NCI-H1092 (cell line): ENCODE measurements at places on chromosomes 1 and 21.

DNA sequence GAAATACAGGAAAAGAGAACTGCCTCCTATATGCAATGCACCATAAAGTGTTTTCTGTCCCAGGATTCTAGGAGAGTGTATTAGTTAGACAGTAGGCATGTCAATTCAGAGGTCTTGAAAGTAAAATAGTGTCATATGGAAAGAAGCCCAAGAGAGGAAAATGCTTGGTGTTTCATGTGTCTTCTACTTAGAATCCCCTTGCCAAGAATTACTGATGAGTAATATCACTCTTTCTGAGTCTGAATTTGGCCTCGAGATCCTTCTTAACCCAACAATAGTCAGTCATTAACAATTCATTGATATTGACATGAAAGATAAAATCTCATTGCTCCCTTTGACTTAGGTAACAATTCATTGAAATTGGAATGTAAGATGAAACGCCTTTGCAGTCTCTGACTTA is 972.2 kb downstream of the TTLL7 start:
- DNase-seq = no peak

DNA sequence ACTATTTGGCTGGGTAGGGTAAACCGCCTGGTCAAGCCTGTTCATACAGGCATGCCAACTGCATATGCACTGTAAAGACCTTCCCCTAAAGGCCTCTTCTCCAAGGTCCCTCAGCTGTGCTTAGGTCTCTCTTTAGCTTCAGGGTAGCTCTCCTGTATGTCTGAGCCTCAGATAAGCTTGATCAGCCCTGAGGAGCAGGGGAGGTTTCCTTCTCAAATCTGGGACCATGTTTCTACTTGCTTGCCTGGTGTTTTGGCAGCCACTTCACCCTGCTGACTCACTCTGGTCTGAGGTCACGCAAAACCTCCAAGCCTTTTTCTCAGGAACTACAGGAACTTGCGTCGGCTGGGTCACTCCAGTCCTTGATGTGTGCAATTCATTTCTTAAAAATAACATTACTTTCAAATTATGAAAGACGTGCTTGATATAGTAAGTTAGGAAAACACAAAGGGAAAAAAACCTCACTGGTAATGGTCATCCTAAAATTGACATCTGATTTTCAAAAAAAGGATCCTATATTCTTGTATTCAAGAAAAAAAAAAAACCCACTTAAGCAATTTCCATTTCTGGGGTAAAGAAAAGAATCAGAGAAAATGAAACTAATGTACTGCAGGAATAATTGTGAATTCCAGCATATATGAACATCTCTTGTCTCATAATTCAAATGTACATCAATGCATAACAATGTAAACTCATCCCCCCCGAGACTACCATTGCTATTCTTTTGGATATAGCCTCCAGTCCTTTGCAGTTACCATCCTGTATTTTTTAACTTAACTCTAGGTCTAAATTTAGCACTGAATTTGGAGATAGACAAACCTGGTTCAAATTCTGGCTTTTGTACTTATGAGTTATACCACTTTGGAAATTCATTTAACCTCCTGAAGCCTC is 24.8 kb upstream of the RNF19B start:
- DNase-seq = no peak

DNA sequence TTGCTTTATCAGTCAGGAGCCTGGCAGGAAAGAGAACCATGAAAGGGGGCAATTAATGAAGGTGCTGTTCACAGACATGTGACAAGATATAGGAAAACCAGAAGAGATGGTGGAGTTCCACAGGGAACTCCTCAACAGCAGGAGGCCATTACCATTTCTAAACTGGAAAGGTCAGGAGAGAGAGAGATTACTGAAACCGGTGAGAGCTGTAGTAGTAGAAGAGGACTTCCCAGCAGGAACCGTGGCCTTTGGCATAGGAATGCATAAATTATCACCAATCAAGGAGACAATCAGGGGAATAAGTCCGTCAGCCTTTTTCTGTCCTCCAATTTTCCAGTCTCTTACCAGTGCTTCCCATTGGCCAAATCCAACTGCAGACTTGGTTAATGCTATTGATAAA is 23.0 kb upstream of the ABCD3 start:
- DNase-seq = no peak

- no peak for DNase-seq
Observed at GRCh38 chr1:222911866-222912265, 97.0 kb downstream of the DISP1 start.

DNA sequence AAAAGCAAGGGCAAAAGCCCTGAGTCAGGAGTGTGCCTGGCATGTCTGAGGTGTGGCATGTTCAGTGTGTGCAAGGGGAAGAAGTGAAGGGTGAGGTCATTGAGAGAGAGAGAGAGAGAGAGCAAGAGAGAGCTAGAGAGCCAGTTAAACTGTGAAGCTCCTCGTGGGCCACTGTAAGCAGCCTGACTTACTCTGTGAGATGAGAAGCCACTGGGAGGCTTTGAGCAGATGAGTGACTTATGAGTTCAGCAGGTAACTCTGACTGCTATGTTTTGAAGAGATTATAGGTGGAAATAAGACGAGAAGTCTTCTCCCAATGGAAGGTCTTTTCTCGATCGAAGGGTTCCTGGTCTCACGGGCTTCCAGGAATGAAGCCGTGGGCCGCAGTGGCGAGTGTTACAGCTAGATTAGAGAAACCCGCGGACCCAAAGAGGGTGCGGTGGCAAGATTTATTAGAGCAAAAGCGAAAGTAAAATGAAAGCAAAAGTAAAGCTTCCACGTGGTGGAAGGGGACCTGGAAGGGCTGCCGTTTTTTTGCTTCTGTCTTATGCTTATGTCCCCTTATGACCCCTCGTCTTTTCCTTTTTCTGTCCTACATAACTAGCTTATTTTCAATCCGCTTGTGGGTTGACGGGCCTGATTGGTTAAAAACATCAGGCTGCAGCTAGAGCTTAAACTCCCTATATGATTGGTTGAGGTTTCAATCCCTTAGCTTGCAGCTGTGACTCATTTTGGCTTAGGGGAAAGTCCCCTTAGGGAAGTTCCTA is 323.1 kb upstream of the FAM78B start:
- DNase-seq = no peak

- DNase-seq = no peak
Observed at GRCh38 chr1:162660574-162660973, 28.3 kb downstream of the DDR2 start.

GRCh38 chr1:21704145-21704544 is 35.0 kb upstream of the RAP1GAP start:
- DNase-seq = no peak

DNA sequence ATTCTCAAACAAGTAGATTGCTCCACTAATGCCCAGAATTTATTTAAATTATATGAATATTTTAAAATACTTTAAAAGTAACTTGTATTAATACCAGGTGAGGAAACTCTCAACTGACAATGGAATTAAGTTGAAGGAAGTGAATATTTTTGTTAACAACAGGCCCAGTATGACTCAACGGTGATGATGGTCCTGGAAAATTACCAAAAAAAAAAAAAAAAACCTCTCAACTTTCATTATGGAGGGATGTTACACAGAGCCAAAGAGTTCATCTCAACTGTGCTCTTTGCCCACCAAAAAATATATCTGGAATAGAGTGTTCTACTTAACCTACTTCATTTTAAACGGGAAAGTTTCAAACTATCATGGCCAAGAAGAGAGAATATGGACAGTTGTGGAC is 28.3 kb downstream of the CFH start:
- DNase-seq = no peak

DNA sequence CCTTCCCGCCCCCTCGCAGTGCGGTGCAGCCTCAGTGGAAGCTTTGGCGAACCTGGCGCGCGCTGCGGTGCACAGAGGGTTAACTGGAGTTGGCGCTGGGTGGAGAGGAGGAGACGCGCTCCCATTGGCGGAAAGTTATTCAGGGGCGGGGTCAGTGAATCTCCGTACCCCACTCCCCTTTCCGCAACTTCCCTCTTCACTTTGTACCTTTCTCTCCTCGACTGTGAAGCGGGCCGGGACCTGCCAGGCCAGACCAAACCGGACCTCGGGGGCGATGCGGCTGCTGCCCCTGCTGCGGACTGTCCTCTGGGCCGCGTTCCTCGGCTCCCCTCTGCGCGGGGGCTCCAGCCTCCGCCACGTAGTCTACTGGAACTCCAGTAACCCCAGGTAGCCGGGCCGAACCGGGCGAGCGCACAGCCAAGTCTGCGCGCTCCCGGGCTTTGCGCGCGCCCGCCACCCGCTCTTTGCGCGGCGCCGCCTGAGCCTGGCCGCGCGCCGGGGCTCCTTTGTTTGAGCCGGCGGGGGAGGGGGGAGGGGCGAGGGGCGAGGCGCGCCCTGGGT is at the start of gene EFNA4:
EFNA4 (plus strand) TSS at position 191 of the 561 bp plus-strand sequence; CDS start at position 275, 84 bp downstream.
- DNase-seq = peak; percentile 41

DNA sequence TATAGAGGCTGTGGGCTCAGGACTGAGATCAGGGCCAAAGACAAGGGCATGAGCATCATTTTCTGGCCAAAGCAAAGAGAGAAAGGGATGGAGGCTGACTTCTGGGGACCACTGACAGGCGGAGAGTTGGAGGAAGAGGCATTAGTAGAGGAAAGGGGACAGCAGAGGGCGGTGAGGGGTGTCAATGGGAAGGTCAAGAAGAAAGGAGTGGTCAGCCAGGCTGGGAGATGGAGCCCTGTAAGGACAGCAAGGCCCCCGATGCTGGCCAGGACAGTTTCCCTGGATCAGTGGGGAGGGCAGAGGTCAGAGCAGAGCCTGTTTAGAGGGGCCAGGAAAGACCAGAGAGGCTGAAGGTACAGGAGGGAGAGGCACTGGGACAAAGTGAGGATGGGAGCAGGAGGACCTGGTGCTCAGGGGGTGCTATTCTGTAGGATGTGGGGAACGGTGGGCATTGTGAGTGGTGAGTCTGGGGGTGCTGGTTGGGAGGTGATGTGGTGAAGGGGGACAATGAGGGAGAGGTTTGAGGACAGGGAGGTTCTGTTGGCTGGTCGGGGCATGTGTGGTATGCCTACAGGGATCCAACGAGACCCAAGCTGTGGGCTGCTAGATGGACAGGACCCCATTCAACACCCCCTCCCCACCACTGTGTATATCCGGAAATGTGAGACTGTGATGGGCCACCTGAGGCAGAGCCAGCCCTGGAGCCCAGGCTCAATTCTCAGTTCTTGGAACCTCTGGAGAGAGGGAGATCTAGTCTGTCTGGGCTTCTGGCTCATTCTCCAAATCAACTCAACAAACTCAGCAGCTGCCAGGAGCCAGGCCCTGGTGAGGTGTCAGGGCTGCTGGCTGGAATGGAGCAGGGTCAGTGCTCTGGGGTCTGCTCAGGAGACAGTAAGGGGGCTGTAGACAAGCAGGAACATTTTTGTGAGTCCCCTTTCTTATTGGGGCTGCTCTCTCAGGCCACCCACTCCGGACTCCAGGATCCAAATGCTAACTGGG is 1.4 kb upstream of the FAM151A start:
- DNase-seq = no peak

- DNase-seq = no peak
Observed at GRCh38 chr21:35738347-35738961, 321.9 kb downstream of the SETD4 start.

GRCh38 chr1:232504651-232505050 is 125.3 kb downstream of the SIPA1L2 start:
- DNase-seq = no peak

- no peak for DNase-seq
Observed at GRCh38 chr1:40592107-40592803, 60.8 kb downstream of the ZNF684 start.

GRCh38 chr1:82706741-82707140 is 906.0 kb downstream of the ADGRL2 start:
- no peak for DNase-seq

DNA sequence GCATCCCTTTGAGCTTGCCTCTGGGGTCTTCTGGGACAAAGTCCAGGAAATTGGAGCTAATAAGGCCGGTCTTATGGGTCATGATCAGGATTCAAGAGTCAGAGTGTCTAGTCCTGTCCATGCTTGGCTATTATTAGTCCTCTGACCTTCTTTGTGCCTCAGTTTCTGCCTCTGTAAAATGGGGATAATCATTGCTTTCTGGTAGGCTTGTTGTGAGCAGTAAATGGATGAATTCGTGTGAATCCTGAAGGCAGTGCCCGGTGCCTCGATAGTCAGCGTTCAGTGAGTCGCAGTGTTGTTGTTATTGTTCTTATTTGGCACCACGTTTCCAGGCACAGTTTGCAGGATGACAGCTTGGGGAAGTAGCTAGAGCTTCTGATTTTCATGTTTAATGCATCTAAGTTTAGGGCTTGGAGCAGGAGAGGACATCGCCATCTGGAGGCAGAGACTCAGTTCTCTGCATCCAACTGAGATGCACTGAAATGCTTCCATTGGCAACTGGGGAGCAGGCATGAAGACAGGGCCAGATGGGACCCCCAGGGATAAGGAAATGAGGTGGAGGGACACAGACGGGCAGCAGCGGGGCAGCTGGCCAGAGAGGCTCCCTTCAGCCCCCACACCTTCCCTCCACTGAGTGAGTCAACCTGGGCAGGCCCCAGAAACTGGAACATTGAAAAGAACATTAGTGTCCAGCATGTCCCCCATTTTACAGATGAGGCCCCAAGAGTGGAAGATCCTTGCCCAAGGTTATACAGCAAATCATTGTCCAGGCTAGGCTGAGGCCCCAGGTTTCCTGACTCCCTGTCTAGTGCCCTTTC is 160.3 kb downstream of the PTPRU start:
- DNase-seq = no peak

GRCh38 chr1:175195281-175195680 is 2.7 kb upstream of the KIAA0040 start:
- no peak for DNase-seq

DNA sequence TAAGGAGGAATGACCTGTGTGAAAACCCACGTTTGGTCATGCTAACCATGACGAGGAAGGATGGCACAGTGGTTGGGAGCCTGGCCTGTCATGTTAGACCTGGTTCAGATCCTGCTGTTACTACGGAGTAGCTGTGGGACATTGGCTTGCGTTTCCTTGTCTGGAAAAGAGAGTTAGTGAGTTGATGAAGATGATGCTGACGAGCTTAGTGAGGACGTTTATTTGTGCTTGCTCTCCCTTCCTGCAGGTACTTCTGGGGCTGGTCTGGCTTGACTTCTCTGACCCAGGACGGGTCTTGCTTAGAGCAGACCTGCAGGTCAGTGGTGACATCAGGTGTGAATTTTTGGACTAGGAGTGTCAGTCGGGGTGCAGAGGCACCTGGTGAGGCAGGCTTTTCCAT is 14.7 kb downstream of the GALNT2 start:
- no peak for DNase-seq

- DNase-seq = peak; percentile 73
Observed at GRCh38 chr1:149888247-149888998, 10.9 kb upstream of the BOLA1 start.

DNA sequence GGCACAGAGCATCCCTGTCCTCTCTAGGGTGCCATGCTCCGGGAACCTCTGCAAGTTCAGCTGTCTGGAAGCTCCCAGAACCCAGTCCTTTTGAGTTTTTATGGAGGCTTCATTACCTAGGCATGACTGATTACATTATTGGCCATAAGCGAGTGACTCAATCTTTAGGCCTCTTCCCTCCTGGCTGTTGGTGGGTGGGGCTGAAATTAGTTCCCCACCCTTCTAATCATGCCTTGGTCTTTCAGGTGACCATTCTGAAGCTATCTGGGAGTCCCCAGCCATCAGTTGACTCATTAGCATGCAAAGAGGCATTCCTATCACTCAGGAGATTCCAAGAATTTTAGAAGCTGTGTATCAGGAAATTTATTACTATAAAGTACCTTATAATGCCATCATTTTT is 46.6 kb downstream of the WLS start:
- DNase-seq = no peak
